ENCODE measurements at places on chromosomes 3 and 15.

- no peak for DNase-seq
These were observed 49.4 kb upstream of the SYNPR start for GRCh38 chr3:63228677-63229076.

GRCh38 chr15:80455051-80455648, 51.0 kb downstream of the ARNT2 start:
- DNase-seq = no peak

DNA sequence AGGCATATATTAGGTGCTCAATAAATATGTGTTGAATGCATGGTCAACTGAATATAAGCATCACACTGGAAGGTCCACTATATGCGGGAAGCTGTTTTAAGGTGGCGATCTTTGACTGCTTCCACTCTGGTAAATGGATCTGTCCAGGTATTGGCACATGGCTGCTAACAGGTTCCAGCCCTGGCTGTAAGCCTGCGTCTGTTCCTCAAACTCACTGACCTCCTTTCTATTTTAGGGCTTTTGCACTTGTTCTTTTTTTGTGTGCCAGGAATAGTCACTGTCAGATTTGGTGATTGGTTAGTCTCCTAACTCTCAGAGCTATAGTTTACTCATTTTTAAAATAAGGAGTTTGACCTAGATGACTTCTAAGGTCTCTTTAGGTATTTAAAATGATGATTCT, 46.2 kb downstream of the ADAMTSL3 start:
- DNase-seq = no peak

DNA sequence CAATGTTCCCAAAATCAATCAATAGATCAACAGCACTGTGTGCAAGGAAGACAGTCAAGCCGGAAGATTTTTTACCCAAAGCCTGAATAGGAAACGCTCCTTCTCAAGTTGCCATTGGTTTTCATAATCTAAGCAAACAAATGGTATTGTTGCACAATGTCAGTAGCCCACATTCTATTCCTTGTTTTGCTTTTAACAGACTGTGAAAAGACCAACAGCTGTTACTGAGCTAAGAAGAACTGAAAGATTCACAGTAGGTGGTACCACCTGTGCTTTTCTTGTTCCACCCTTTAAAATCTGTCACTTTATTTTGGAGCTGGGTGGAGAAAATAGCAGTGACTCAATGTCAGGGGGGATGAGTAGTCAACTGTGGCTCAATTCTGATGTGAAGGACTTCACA, 357.5 kb upstream of the CADM2 start:
- DNase-seq = no peak

GRCh38 chr3:40741729-40742128, 217.0 kb downstream of the ZNF621 start:
- DNase-seq = no peak

GRCh38 chr3:1693145-1693544, 405.5 kb upstream of the CNTN4 start:
- no peak for DNase-seq
